ENCODE measurements at places on chromosomes 2 and 18. TPM values are rescaled to one million over a fixed set of nuclear protein-coding genes. Genes with fewer than 3 reads are reported as not detected.
A peak's percentile ranks its signal among the peaks of the same experiment; 100 is the strongest.

GRCh38 chr2:72097276-72097675 lies 50.4 kb downstream of the CYP26B1 start:
- no peak for DNase-seq

Gene ZNF532
- 52.6 TPM for total RNA-seq

Gene NFU1
- 140 TPM for total RNA-seq

DNA sequence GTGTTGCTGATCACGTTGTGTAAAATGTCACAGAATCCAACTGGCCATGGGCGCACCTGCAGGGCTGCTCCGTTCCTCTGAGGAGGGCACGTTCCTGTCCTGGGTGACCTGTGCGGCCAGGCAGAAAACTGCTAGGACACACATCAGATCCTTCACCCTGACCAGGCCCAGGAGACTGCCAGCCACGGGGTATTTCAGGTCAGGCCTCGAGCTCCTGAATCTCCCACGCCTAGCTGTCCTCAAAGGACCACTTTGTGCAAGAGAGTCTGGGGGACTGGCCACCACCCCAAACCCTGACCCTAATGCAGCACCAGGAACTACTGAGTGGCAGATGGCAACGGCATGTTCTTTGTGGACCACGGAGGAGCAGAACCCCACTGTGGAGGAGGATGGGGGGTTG lies 11.1 kb downstream of the PRLH start:
- no peak for DNase-seq

- no peak for DNase-seq
These were observed 8.3 kb downstream of the KCNE4 start for GRCh38 chr2:223060201-223060825.

DNA sequence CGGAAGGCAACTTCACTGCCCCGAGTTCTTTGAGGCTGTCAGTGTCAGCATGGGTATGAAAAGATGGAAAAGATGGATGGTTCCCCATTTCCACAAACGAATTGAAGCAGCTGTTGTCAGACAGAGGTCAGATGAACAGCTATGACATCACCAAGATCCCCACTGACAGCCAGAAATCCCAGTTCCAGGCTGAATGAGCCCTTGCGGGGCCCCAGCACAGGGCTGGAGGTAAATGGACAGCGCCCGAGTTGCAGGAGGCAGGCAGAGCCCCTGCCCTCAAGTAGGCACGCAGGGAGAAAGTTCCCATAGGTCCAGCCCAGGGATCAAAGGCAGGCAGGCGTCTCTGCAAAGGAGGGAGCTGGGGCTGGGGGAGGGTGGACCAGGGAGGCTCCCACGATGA lies 169.5 kb upstream of the AGAP1 start:
- no peak for DNase-seq

- no peak for DNase-seq
These were observed 9.1 kb downstream of the TWIST2 start for GRCh38 chr2:238856713-238857567.

GRCh38 chr2:34280606-34281005 lies 681.5 kb upstream of the FAM98A start:
- no peak for DNase-seq

- no peak for DNase-seq
These were observed 35.5 kb downstream of the LIPG start for GRCh38 chr18:49597157-49597931.

GRCh38 chr18:9417073-9417851 lies 58.1 kb upstream of the RALBP1 start:
- peak; percentile 67 for DNase-seq
